ENCODE measurements at places on chromosomes 5 and 9. TPM values are rescaled to one million over a fixed set of nuclear protein-coding genes. Genes with fewer than 3 reads are reported as not detected.

SLC22A4 gene
- 1.6 TPM for total RNA-seq

RAB3C gene
- 46.5 TPM for total RNA-seq

ABO gene
- total RNA-seq = not detected

C5 gene
- total RNA-seq = 7.7 TPM

CAMK4 gene
- total RNA-seq = 67.3 TPM

GPX8 gene
- total RNA-seq = 1.2 TPM

DOK3 gene
- total RNA-seq = 3.3 TPM

MLANA gene
- not detected for total RNA-seq

Data from frontal cortex (tissue), 4 donors.